H4 (cell line): ENCODE measurements at places on chromosomes 16 and 17. TPM values are rescaled to one million over a fixed set of nuclear protein-coding genes. Genes with fewer than 3 reads are reported as not detected.

- no peak for DNase-seq
Measured at GRCh38 chr17:73061161-73061560, 31.3 kb downstream of the SLC39A11 start.

TSPAN10 gene
- 0.06 and 1.5 TPM in 2 replicates for total RNA-seq

GRCh38 chr16:73015612-73016487 lies 32.1 kb downstream of the ZFHX3 start:
- DNase-seq, result no peak

DNA sequence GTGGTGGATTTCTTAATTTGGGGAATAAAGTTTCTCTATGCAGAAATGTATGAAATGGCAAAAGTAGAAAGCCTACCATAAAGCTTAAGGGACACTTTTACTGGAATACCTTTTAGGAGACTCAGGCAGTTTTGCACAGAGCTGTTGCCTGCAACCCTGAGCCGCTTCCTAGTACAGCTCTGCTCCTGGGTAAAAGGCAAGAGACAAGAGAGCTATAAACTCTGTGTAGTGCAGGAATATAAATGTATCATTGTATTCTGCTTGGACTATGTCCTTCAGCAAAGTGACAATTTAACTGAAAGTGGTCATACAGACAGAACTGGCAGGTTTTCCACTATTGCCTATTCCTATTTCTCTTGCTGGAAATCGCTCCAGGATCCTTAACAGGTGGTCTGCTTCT lies 65.3 kb upstream of the MYOCD start:
- DNase-seq, result no peak

RHBDL1 gene
- total RNA-seq, result 0.31 and 3.8 TPM in 2 replicates

SLC38A8 gene
- total RNA-seq, result not detected in 2 replicates

- no peak for DNase-seq
Measured at GRCh38 chr16:23833960-23834685, 1.7 kb upstream of the PRKCB start.

DNA sequence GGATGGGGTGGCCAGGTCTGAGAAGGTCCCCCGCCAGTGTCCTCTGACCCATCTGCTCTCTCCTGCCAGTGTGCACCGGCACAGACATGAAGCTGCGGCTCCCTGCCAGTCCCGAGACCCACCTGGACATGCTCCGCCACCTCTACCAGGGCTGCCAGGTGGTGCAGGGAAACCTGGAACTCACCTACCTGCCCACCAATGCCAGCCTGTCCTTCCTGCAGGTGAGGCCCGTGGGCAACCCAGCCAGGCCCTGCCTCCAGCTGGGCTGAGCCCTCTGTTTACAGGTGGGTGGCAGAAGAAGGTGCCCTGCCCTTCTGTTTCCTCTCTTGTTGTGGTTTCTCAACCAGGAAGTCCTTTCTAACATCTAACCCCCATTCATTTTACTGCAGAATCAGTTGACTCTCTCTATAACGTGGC lies 7.1 kb downstream of the ERBB2 start:
- no peak for DNase-seq

PRSS36 gene
- 0.12 TPM in 1 of 2 replicates, not detected in the other for total RNA-seq

- no peak for DNase-seq
Measured at GRCh38 chr16:52581530-52581929, 34.6 kb upstream of the TOX3 start.

- no peak for DNase-seq
Measured at GRCh38 chr16:12133729-12134128, 157.2 kb downstream of the SNX29 start.

GRCh38 chr17:59387351-59388068 lies 56.1 kb downstream of the YPEL2 start:
- no peak for DNase-seq

DNA sequence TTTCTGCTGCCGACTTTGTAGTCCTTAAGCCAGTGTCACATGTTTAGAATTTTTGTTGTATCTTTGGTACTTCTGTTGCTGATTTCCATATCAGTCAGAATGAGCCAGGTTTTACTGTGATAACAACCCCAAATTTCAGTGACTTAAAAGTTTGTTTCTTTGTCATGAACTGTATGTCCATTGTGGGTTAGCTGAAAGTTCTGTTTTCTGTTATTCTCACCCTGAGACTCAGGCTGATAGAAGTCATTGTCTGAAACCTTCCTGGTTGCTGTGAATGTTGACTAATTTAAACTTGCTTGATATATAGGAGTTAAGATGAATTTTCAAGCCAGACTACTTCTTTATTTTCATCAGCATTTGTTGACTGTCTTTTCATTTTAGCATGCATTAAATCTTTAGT lies 68.8 kb downstream of the MRTFB start:
- no peak for DNase-seq

CAVIN1 gene
- 53.8 and 69.6 TPM in 2 replicates for total RNA-seq

GRCh38 chr16:59090541-59090940 lies 356.4 kb upstream of the GOT2 start:
- DNase-seq, result no peak

GRCh38 chr17:77628035-77628434 lies 330.5 kb upstream of the TNRC6C start:
- no peak for DNase-seq

DNA sequence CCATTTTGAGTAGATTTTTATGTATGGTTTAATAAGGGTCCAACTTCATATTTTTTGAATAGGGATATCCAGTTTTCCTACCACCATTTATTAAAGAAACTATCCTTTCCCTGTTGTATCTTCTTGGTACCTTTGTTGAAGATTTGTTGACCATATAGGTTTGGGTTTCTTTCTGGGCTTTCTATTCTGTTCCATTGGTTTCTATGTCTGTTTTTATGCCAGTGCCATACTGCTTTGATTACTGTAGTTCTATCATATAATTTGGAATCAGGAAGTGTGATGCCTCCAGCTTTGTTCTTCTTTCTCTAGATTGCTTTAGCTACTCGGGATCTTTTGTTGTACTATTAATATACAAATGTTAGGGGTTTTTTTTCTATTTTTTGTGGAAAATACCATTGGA lies 46.5 kb downstream of the PPM1E start:
- DNase-seq, result no peak

DNA sequence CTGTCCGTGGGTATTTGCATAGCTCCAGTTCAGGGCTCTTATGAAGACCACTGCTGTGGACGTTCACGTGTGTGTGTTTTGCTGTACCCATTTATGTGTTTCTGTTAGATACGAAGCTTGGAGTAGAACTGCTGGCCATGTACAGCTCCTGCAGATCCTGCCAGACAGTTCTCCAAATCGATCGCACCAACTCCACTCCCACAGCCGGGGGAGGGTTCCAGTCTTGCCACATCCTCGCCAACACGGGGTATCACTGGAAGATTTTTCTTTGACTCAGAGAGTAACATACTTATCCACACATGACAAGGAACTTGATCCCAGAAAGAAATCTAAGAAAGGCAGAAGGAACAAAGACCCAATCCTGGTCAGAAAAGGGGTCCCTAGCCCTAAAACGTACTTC lies 37.4 kb downstream of the TMEM186 start:
- no peak for DNase-seq

DNA sequence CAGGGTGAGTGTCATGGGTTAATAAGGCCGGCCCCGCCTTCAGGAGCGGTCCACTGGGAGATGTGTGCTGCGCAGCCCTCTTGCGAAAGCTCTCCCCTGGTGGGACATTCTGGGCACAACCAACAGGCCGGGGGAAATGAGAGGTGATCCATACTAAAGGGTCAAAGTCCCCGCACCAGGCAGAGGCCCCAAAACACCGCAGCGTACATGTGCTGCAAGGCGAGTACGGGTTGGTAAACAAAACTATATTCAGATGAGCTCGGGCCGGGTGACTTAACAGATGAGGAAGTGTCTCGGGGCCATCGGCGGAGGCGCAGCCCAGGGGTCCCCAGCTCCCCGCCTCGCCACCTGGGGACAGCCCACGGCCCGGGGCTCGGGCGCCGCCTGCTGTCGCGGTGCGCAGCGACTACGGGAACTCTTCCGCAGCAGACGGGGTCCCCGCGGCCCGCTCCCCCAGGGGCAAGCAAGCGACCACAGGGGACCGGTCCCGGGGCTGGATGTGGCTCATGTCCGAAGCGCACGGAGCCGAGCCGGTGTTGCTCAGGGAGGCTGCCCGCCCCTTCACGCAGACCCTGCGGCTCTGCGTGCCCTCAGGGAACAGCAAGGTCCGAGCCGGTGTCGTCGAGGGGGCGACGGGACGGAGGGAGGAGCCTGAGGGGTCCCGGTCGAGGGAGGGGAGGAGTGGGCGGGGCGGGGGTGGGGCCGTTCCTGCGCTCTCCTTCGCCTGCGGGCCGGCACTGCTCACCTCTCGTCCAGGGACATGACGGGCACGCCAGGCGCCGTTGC lies at the start of gene RAB37:
RAB37 (plus strand) TSS at position 744 of the 786 bp plus-strand sequence; CDS start at position 761, 17 bp downstream.
- no peak for DNase-seq

GRCh38 chr16:85722128-85722893 lies 28.6 kb downstream of the C16orf74 start:
- no peak for DNase-seq

DNA sequence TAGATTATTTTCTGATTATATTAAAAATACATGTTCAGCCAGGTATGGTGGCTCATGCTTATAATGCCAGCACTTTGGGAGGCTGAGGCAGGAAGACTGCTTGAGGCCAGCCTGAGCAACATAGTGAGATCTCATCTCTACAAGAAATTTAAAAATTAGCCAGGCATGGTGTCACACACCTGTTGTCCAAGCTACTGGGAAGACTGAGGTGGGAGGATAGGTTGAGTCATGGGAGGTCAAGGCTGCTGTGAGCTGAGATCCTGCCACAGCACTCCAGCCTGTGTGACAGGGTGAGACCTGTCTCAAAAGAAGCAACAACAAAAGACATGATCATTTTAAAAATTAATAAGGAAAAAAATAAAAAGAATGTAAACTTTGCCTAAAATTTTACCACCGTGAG lies 40.7 kb downstream of the PRAC1 start:
- DNase-seq, result no peak

KRT14 gene
- not detected in 2 replicates for total RNA-seq

- no peak for DNase-seq
Measured at GRCh38 chr16:57993897-57994296, 6.6 kb downstream of the ZNF319 start.

- no peak for DNase-seq
Measured at GRCh38 chr16:14001521-14001920, 69.6 kb upstream of the MRTFB start.

DNA sequence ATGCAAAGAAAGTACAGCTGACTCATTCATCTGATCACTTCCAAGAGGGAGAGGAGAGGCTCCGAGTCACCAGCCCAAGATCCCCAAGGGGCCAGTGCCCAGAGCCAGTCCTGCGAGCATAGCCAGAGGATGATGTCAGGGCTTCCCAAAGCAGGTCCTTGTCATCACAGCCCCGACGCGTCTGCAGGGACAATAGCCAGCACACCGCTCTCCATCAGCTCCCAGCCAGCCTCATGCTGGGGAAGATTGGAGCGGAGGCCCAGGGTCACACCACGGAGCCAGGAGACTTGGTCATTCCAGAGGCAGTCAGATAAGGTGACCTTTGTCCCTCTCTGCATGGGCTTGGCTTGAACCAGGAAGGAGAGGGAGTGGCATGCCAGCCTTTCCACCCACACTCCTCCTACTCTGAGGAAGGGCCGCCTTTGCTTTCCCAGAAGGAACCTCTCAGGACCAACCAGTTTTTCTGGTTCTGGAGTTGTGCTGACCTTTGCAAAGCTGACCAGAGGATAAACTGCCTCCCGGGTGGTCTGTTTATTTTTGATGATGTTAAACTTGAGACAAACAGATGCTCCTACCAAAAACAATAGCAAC lies 58.3 kb upstream of the ARHGAP44 start:
- DNase-seq, result peak; percentile 67

- DNase-seq, result no peak
Measured at GRCh38 chr16:64426131-64426666, 695.7 kb downstream of the CDH11 start.

DNA sequence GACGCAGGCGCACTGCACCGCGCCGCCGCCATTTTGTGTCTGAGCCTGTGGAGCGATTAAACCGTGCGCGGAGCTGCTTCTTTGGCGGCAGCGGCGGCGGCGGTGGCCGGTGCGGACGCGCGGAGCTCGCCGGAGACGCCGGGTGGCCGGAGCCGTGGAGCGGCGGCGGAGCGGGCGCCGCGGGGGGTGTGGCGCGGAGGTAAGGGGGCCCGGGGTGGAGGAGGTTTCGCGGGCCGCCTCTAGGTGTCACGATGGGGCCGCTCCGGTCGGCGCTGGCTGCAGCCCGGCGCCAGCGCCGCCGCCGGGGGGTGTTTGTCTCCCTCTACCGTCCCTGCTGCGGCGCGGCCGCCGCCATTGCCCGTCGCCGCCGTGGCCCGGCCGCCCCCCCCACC lies at the start of gene CTCF:
CTCF (plus strand) TSS at position 1 of the 392 bp plus-strand sequence. CDS start 48,307 bp downstream, outside the sequence.
- peak; percentile 58 for DNase-seq

GRCh38 chr17:19911033-19911432 lies 43.3 kb upstream of the ULK2 start:
- DNase-seq, result no peak

CA5A gene
- total RNA-seq, result not detected in 2 replicates

DNA sequence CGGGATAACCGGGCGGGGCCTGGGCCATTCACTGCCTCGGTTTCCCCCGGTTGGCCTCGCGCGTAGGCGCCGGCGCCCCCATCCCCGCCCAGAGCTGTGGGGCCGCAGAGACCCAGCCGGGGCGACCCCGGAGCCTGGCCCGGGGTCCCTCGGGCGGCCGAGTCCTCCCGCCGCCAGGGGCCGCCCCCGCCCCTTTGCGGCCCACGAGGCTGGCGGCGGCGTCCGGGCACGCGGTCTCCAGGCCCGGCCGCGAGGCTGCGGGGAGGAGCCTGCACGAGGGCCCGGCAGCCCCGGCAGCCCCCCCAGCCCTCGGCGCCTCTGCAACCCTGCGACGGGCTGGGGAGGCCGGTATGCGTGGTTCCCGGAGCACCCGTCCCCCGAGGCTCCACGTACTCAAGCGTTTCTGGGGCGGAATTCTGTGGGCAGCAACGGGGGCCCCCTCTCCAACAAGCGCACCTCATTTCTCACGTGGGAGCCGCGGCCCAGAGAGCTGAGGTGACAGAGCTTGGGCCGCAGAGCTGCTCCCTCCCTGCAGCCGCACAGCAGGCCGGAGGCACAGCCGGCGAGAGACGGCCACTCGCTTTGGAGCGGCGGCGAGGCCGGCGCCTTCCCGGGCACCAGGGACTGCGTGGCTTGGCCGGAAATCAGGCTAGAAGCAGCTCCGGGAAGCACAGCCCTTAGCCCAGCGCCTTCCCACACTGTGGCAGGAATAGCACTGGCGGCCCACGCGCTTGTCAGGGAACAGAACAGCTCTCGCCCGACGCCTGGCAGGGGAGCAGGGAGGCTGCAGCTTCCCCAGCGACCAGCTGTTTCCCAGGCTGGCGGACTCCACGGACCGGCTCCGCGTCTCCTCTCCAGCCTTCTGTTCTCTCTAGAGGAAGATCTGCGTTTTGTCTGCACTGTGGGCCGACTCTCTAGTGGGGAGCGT lies 867 bp upstream of the LIMD2 start:
- no peak for DNase-seq

DNA sequence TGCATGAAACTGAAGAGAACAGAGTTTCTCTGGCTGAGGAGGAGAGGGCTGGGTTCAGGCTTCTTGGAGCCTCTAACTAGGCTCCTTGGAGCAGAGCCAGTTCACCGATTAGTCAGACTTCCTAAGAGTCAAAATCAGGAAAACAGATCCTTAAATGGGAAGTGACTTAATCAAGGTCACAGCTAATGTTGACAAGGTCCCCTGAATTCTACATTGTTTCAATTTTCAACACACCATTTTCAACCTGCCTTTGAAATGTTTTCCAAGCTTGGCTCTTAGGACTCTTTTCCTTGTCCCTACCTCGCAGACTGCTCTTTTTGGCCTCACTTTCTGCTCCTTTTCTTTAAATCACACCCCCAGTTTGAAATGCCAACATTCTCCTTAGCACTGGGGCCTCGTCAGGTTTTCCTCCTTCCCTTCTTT lies 16.3 kb downstream of the MYL4 start:
- DNase-seq, result peak; percentile 80

LGALS3BP gene
- total RNA-seq, result 742 and 897 TPM in 2 replicates

- no peak for DNase-seq
Measured at GRCh38 chr16:19384656-19385055, 33.0 kb upstream of the TMC5 start.

- no peak for DNase-seq
Measured at GRCh38 chr17:82582709-82583108, 63.2 kb downstream of the FOXK2 start.
